ENCODE measurements at places on chromosomes 1 and 21. TPM values are rescaled to one million over a fixed set of nuclear protein-coding genes. Genes with fewer than 3 reads are reported as not detected.
A peak's percentile ranks its signal among the peaks of the same experiment; 100 is the strongest.

FCRL6 gene
- total RNA-seq: 1.4 TPM

POFUT2 gene
- total RNA-seq: 30.2 TPM

PARK7 gene
- 239 TPM for total RNA-seq

TRIM67 gene
- not detected for total RNA-seq

DNA sequence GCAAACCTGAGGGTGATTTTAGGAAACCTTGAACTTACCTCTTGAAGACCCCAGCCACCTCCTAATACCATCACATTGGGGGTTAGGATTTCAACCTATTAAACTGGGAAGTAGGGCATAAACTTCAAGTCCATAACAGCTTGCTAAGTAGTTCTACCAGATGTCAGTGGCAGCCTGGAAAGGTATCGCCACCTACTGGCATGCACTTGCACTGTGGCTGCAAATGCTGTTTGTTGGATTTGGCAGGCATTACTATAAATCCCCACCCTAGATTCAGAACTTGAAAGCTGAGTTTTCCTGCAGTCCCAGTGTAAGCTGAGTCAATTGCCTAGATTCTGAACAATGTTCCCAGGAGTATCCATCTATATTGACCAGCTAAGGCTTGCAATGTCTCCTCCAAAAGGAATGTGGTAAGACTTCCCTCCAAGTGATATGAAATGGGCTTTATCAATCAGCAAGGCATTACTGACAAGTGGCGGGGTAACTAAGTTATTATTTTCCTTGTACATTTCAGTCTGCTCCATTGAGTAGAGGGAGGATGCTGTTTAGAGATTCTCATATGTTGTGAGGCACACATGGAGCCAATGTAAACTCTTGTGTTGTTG is 474.5 kb downstream of the PTPRC start:
- DNase-seq: no peak
- H3K4me1 ChIP-seq: no peaks in the 10 kb centered on the region
- no peak overlapping the region for H3K4me3 ChIP-seq
- H3K27me3 ChIP-seq: no peaks in the 10 kb centered on the region
- no peaks in the 10 kb centered on the region for H3K36me3 ChIP-seq

- H3K27ac ChIP-seq: no peak overlapping the region
- no peak overlapping the region for H3K4me3 ChIP-seq
- no peaks in the 10 kb centered on the region for H3K27me3 ChIP-seq
- DNase-seq: no peak
These were observed 12.1 kb upstream of the SLC2A7 start for GRCh38 chr1:9038338-9038650.

DNA sequence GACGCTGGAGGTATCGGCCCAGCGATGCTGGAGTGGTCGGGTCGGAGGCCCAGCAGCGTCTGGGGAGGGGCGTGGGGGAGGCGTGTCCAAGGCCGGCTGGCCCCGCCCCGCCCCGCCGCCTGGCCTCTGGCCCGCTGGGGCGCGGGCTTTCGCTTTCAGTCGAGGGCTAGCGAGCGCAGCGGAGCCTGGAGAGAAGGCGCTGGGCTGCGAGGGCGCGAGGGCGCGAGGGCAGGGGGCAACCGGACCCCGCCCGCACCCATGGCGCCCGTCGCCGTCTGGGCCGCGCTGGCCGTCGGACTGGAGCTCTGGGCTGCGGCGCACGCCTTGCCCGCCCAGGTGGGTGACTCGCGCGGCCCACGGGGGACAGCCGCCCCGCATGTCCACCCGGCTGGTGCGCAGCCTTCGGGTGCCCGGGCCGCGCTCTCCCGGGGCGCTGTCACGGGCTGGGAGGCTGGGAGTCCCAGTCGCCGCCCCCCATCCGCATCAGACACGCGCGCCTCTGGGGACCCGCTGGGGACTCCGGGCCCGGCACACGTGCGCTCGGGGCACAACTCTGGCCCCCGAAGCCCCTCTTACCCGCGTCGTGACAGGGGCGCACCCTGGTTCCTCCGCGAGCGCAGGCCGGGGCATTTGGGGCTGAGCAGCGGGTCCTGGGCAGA is at the start of gene TNFRSF1B:
Gene TNFRSF1B (plus strand): TSS at position 158 of the 659 bp plus-strand sequence. CDS start 101 bp downstream, at position 259.
- peak within 1 kb of the TSS; percentile 79 for H3K27ac ChIP-seq
- H3K27me3 ChIP-seq: no peaks in the 10 kb centered on the region
- H3K4me3 ChIP-seq: no peak within 1 kb of the TSS
- no peaks in the 10 kb centered on the region for H3K36me3 ChIP-seq
- H3K4me1 ChIP-seq: no peaks in the 10 kb centered on the region
- DNase-seq: no peak

- DNase-seq: no peak
- no peak overlapping the region for H3K4me3 ChIP-seq
- no peaks in the 10 kb centered on the region for H3K4me1 ChIP-seq
- no peaks in the 10 kb centered on the region for H3K36me3 ChIP-seq
These were observed 54.5 kb downstream of the TNFSF4 start for GRCh38 chr1:173152598-173152997.

GRCh38 chr1:29593601-29594382 is 357.5 kb downstream of the PTPRU start:
- no peaks in the 10 kb centered on the region for H3K27me3 ChIP-seq
- no peak overlapping the region for H3K4me3 ChIP-seq
- no peak overlapping the region for H3K27ac ChIP-seq
- DNase-seq: no peak
- H3K4me1 ChIP-seq: no peaks in the 10 kb centered on the region

GRCh38 chr1:87760654-87761053 is 432.0 kb downstream of the LMO4 start:
- no peak for DNase-seq
- no peak overlapping the region for H3K4me3 ChIP-seq
- H3K36me3 ChIP-seq: no peaks in the 10 kb centered on the region
- H3K27ac ChIP-seq: no peak overlapping the region
- H3K27me3 ChIP-seq: no peaks in the 10 kb centered on the region

GRCh38 chr1:30756545-30757351 is 826 bp downstream of the LAPTM5 start:
- H3K27me3 ChIP-seq: no peaks in the 10 kb centered on the region
- peak overlapping the region; percentile 3 for H3K4me3 ChIP-seq
- peak overlapping the region; percentile 32 for H3K27ac ChIP-seq
- DNase-seq: no peak
- no peaks in the 10 kb centered on the region for H3K36me3 ChIP-seq

GRCh38 chr1:15276691-15277446 is 29.8 kb downstream of the FHAD1 start:
- no peaks in the 10 kb centered on the region for H3K27me3 ChIP-seq
- no peak overlapping the region for H3K4me3 ChIP-seq

DNA sequence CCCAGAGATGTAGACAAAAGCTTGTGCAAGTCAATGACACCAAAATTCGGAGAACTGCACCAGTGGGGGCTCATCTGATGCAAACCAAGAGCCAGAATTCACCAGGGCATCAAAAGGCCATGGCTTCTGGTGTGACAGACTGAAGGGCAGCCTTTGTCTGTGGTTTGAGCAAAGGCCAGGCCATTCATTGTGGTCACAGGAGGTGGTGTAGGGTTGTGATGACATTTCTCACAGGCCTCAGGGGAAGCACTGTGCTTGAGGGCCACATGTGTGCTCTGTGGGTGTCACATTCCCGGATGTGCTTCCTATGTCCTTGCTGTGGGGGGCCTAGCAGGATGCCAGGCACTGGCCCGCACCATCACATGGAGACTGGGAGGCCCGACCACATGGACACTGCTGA is 22.5 kb upstream of the KCNE1 start:
- no peaks in the 10 kb centered on the region for H3K27me3 ChIP-seq
- H3K4me1 ChIP-seq: peaks cover 10% of the 10 kb centered on the region
- DNase-seq: no peak
- no peak overlapping the region for H3K4me3 ChIP-seq

GRCh38 chr1:33148615-33149014 is 33.2 kb downstream of the TRIM62 start:
- H3K36me3 ChIP-seq: no peaks in the 10 kb centered on the region
- no peaks in the 10 kb centered on the region for H3K27me3 ChIP-seq
- peaks cover 3% of the 10 kb centered on the region for H3K4me1 ChIP-seq
- no peak overlapping the region for H3K4me3 ChIP-seq

DNA sequence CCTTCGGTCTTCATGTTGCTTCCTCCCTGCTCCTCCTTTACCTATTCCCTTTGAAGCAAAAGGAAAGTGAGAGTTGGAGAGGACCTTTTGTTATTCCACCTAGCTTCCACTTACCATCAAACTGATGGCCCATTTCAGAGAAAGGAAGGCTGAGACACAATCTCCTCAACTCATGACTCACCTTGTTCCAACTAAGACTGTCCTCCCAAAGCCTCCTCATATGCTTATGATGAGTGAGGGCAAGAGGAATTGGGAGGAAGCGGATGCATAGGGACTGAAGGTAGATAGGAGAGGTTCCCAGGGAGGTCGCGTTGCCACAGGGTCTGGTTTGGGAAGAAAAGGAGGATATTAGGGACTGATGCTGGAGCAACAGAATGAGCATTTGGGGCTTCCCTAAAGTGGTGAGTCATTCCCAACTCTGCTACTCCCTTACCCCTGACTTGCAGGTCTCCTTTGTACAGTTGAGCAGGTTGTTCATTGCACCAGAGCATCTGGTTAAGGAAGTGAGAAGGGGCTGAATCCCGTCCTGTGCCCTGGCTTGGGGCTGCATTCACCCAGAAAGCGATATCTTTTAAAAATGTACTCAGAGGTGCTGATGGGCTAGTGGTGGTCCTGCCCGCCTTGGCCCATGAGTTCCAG is 35.0 kb downstream of the LGR6 start:
- H3K36me3 ChIP-seq: no peaks in the 10 kb centered on the region
- DNase-seq: no peak
- H3K4me3 ChIP-seq: no peak overlapping the region
- no peaks in the 10 kb centered on the region for H3K4me1 ChIP-seq

DNA sequence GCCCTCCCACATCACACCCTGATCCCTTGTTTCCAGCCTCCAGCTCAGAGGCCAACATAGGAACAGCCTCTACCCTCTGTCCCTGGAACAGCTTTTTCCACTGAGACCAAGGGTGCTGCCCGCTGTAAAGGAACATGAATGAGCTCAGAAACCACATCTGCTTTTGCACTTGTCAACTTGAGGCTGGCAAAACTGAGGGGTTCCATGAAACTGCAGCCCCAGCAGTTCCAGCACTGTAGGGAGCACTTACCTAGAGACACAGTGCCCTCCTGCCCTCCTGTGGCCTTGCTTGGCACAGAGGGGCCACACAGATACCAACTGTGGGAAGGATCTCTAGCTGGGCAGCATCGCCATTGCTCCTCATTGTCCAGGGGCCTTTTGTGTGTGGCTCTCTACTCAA is 51.7 kb downstream of the ITPKB start:
- no peaks in the 10 kb centered on the region for H3K36me3 ChIP-seq
- H3K4me1 ChIP-seq: peaks cover 5% of the 10 kb centered on the region
- no peak for DNase-seq
- H3K4me3 ChIP-seq: no peak overlapping the region

GRCh38 chr1:2476061-2476999 is at the start of gene PLCH2:
Gene PLCH2, plus strand, starts transcription at chr1:2476289. Its CDS starts 300 bp downstream, at chr1:2476589.
- H3K4me1 ChIP-seq: no peaks in the 10 kb centered on the region
- no peak within 1 kb of the TSS for H3K4me3 ChIP-seq
- no peak within 1 kb of the TSS for H3K27ac ChIP-seq
